Kidney (tissue), 22 donors: ENCODE measurements at places on chromosomes 4 and X. TPM values are rescaled to one million over a fixed set of nuclear protein-coding genes. Genes with fewer than 3 reads are reported as not detected.

REPS2 gene
- total RNA-seq = 36.3 TPM

HSPA4L gene
- 13.5 TPM for total RNA-seq

GNRHR gene
- total RNA-seq = not detected

CITED1 gene
- total RNA-seq = 3.8 TPM

HS3ST1 gene
- total RNA-seq = 39.0 TPM

C4orf17 gene
- not detected for total RNA-seq

WDR45 gene
- total RNA-seq = 67.4 TPM

FRG2 gene
- total RNA-seq = not detected

SULT1B1 gene
- 4.7 TPM for total RNA-seq

- peak overlapping the region; percentile 59 for H3K27ac ChIP-seq
- H3K36me3 ChIP-seq = no peaks in the 10 kb centered on the region
- DNase-seq = no peak
These were observed 188.4 kb downstream of the SHROOM3 start for GRCh38 chr4:76623217-76624045.

GRCh38 chrX:14963447-14964236 is 90.4 kb downstream of the MOSPD2 start:
- no peaks in the 10 kb centered on the region for H3K27me3 ChIP-seq
- no peak for DNase-seq
- no peaks in the 10 kb centered on the region for H3K4me1 ChIP-seq
- H3K27ac ChIP-seq = no peak overlapping the region

DNA sequence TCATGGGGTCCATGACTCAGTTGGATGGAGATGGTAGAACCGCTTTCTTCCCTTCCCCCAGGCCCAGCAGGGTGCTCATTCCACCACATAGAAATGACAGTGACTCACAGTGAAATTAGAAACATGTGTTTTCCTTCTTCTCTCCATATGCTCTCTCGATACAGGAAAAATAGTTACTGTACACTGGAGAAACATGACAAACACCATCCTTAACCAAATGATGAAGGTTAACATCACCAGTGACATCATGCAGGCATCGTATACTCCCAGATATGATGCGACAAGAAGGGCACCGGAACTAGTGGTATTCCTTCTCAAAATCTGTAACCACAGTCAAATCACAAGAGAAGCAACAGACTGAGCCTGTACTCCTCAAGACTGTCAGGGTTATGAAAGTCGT is 11.7 kb upstream of the RAB40A start:
- no peak overlapping the region for H3K4me3 ChIP-seq
- no peak for DNase-seq
- no peaks in the 10 kb centered on the region for H3K36me3 ChIP-seq
- H3K4me1 ChIP-seq = no peaks in the 10 kb centered on the region
- H3K27me3 ChIP-seq = peaks cover 2% of the 10 kb centered on the region
- H3K27ac ChIP-seq = no peak overlapping the region

DNA sequence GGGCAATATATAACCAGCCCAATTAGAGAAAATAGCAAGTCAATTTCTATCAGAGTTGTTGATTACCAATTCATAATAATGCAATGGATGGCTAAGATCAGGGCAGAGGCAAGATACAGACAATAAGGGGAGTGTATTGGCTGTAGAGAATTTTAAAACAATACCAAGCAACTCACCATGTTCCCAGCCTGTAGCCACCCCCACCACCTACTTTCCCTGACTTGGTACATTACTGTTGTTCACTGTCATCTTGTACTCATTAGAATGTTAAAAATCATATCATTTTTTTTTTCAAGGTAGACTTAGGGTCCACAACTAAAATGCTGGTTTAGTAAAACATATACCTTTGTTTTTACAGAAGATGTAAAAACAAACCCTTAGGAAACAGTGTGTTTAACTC is 27.7 kb downstream of the HNRNPD start:
- no peak overlapping the region for H3K27ac ChIP-seq
- no peak overlapping the region for H3K4me3 ChIP-seq
- no peaks in the 10 kb centered on the region for H3K4me1 ChIP-seq
- H3K27me3 ChIP-seq = no peaks in the 10 kb centered on the region
- no peak for DNase-seq

GRCh38 chrX:590693-591404 is 39.7 kb upstream of the SHOX start:
- H3K36me3 ChIP-seq = no peaks in the 10 kb centered on the region
- no peak overlapping the region for H3K27ac ChIP-seq
- DNase-seq = no peak
- H3K4me1 ChIP-seq = no peaks in the 10 kb centered on the region
- no peak overlapping the region for H3K4me3 ChIP-seq
- H3K27me3 ChIP-seq = no peaks in the 10 kb centered on the region

DNA sequence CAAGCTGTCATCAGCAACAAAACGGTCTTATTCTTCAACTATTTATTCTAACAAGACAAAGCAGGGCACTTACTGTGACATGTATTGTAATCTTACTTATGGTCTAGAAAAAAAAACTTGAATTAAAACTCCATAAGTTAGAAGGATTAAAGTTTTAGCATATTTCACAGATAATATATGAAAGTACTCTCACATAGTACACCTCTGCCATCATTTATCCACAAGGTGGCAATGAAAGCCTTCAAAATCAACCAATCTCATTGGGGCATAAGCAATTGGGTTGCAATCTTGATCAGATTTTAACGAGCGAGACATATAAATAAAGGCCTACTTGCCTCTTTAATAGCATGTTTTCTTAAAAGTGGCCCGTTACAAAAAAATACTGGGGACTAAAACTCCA is 1382.9 kb downstream of the FAM133A start:
- no peaks in the 10 kb centered on the region for H3K36me3 ChIP-seq
- no peak overlapping the region for H3K4me3 ChIP-seq
- DNase-seq = no peak
- no peak overlapping the region for H3K27ac ChIP-seq
- no peaks in the 10 kb centered on the region for H3K4me1 ChIP-seq

DNA sequence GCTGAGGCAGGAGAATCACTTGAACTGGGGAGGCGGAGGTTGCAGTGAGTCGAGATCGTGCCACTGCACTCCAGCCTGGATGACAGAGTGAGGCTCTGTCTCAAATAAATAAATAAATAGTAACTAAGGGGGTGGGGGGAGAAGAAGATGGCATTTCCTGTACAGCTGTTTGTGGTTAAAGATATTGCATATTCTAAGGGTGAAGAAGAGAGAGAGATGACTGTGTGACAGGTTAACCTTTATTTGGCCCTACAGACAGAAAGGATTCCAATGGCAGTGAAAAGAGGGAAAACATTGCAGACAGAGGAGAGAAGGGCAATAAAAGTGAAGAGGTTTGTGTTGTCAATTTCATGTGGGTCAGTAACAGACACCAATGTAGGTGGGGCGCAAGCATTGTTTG is 9.4 kb downstream of the TASL start:
- H3K27me3 ChIP-seq = no peaks in the 10 kb centered on the region
- H3K4me3 ChIP-seq = no peak overlapping the region
- H3K27ac ChIP-seq = no peak overlapping the region
- H3K4me1 ChIP-seq = no peaks in the 10 kb centered on the region

DNA sequence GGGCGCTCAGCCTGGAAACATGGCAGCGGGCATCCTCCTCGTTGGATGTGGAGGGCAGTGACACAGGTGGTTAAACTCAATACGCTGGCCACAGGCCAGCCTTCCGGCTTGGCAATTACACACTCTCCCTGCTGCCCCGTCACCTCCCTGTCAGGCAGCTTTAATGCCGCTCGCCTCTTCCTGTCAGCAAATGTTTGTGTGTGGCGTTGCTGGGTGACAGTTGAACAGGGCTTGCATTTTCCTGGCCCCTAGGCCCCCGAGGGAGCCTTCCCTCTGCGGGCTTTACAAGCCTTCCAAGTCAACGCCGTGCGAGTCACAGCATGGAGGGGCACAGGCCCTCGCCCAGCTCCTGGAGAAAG is 620.0 kb downstream of the BCOR start:
- no peaks in the 10 kb centered on the region for H3K4me1 ChIP-seq
- H3K36me3 ChIP-seq = no peaks in the 10 kb centered on the region
- H3K27me3 ChIP-seq = no peaks in the 10 kb centered on the region
- peak; percentile 81 for DNase-seq

DNA sequence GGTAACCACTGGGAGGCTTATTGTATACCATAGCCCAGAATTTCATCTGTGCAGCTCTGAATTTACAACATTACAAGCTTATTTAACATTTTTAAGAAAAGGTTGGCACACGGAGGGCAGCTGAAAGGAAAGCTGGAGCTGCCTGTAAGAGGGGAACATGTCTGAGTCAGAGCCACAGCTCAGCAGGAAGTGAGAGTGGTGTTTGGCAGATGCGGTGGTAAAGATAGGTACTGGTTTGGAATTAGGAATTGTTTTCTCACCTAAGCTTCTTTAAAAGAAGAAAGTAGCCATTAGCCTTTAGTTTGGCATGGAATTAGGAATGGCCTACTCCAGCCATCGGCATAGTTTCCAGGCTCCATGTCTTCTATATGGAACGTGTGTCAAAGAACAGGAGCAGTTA is 172.5 kb upstream of the ANXA3 start:
- no peak overlapping the region for H3K4me3 ChIP-seq
- peaks cover 6% of the 10 kb centered on the region for H3K36me3 ChIP-seq
- no peak for DNase-seq
- H3K27ac ChIP-seq = no peak overlapping the region

DNA sequence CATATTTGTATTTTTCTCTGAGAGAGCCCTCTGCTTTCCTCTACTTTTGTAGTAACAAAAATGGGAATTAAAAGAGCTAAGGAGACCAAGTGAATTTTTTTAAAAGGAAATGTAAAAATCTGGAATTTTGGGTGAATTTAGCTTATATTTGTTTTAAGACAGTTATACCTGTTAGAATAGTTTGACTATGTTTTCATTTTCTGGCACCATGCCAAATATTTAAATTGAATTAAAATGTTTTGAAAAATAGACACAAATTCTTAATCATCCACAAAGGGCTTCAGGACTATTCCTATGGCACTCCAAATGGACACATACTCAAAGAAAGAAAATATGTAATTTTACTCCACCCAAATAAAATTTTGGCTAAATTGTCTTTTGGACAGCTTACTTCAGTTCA is 209.6 kb downstream of the SH3BGRL start:
- DNase-seq = no peak
- H3K36me3 ChIP-seq = no peaks in the 10 kb centered on the region
- H3K27ac ChIP-seq = no peak overlapping the region
- H3K4me3 ChIP-seq = no peak overlapping the region

DNA sequence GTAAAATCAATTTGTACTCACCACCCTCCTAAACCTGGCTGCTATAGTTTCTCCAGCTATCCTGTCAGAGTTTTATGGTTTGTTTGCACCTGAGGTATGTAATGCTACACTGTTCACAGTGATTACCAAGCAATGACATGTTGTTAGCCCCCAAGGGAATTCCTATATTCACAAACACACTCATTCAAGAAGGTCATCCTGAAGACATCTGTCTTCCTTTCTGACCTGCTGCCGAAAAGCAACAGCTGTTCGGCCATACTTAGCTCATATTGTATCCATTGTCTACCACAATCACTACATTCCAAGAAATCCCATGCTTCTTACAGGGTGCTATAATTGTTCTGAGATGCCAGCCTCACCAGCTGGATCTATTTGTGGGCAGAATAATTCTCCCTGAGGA is 160.1 kb upstream of the GYPA start:
- no peaks in the 10 kb centered on the region for H3K36me3 ChIP-seq
- no peak overlapping the region for H3K4me3 ChIP-seq
- peak; percentile 3 for DNase-seq
- no peak overlapping the region for H3K27ac ChIP-seq
- H3K4me1 ChIP-seq = no peaks in the 10 kb centered on the region
- H3K27me3 ChIP-seq = no peaks in the 10 kb centered on the region

DNA sequence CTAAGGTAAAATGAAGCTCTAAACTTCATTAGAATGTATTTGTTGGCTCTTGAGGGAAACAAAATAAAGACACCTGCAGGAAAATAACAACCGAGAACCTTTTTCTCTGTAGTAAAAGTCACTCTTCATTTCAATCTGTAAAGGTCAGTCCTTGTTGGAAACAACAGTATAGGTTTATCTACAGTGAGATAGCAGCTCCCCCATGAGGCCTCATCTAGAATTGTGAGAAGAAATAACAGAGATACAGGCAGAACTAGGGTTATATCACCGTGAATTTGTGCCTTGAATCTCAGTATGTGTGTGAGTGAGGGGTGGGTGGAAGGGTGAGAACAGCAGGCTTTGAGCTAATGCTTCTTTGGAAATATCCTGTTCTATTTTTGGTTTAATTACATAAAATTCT is 107.8 kb upstream of the FMR1 start:
- no peak overlapping the region for H3K4me3 ChIP-seq
- no peak overlapping the region for H3K27ac ChIP-seq
- no peak for DNase-seq

- H3K27me3 ChIP-seq = no peaks in the 10 kb centered on the region
- H3K4me1 ChIP-seq = no peaks in the 10 kb centered on the region
- H3K4me3 ChIP-seq = no peak overlapping the region
These were observed 231.0 kb downstream of the SPOCK3 start for GRCh38 chr4:167003326-167003725.

- H3K4me3 ChIP-seq = no peak overlapping the region
- no peaks in the 10 kb centered on the region for H3K4me1 ChIP-seq
- H3K27ac ChIP-seq = no peak overlapping the region
- no peaks in the 10 kb centered on the region for H3K36me3 ChIP-seq
- H3K27me3 ChIP-seq = no peaks in the 10 kb centered on the region
These were observed 185.5 kb downstream of the PTTG2 start for GRCh38 chr4:38145741-38146140.

DNA sequence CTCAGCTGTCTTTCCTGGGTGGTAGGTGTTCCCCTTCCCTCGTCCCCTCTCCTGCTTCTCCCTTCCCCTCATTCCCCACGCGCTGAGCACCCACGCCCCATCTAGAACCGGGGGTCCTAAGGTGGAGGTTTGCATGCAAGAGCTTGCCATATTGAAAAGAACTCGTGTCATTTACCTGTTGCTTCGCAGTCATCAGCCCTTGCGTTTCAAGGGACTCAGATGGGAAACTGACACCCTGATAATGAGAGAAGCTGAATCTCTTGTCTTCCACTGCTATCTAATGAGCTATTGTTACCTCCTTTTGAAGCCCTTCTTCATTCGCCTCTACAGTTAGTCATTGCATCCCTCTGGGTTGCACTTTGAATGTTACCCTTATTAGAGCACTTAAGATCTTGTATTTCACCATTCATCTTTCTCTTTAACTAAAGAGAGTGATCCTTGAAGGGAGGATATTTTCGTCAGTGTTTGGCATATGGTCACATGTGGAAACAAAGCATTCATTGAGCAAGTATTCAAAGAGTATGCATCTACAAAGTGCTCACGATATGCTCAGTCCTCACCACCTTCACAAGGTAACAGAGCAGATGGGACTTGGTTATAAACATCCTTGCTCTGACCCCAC is 25.7 kb downstream of the ARL9 start:
- H3K27ac ChIP-seq = no peak overlapping the region
- no peaks in the 10 kb centered on the region for H3K4me1 ChIP-seq
- peaks cover 2% of the 10 kb centered on the region for H3K27me3 ChIP-seq
- no peak for DNase-seq

DNA sequence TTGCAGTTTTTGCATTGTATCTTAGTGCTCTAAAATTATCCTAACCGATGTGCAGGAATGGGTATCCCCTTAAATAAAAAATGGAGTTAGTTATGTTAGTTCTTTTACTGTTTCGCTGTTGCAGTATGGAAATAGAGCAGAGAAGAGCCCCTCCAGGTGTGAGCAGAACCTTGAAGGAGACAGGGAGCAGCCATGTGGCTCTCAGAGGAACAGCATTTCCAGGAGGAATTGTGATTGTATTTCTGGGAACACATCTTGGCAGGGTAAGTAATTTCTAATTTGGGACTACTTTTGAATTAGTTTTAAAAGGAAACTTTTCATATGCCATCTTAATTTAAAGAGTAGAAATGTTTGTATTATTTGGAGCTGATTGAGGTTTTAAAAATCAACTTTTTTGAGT is 5.3 kb upstream of the CCDC158 start:
- H3K4me1 ChIP-seq = no peaks in the 10 kb centered on the region
- H3K27ac ChIP-seq = no peak overlapping the region
- peak; percentile 24 for DNase-seq
- H3K27me3 ChIP-seq = no peaks in the 10 kb centered on the region
- no peak overlapping the region for H3K4me3 ChIP-seq
